Stimulated activated CD8-positive, alpha-beta memory T cell treated with anti-CD3 and anti-CD28 coated beads, Interleukin-4, amount 100 ng/mL, for 48 hours (primary cell): ENCODE measurements at places on chromosomes 2 and 18.

DNA sequence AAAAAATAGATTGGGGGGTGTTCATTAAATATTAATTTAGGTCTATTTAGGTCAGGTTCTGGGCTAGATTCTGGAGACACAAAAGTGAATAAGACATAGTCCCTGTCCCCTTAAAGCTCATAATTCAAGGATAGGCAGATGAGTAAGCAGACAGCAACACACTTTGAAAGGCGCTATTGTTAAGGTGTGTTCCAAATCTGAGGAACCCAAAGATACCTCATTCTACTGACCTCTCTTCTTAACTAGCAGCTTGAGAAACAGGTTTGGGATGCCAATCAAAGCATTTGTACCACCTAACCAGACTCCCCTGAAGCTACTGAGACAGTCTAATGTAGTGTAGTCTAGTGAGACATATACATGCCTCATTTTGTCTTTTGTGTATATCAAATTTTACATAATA, 34.8 kb downstream of the SEMA4F start:
- no peak for DNase-seq

GRCh38 chr2:101401906-101402305, 14.6 kb upstream of the CREG2 start:
- DNase-seq, result no peak

GRCh38 chr2:197972061-197972460, 167.7 kb downstream of the PLCL1 start:
- no peak for DNase-seq

- no peak for DNase-seq
Observed at GRCh38 chr2:144048631-144049060, 471.3 kb downstream of the ZEB2 start.

DNA sequence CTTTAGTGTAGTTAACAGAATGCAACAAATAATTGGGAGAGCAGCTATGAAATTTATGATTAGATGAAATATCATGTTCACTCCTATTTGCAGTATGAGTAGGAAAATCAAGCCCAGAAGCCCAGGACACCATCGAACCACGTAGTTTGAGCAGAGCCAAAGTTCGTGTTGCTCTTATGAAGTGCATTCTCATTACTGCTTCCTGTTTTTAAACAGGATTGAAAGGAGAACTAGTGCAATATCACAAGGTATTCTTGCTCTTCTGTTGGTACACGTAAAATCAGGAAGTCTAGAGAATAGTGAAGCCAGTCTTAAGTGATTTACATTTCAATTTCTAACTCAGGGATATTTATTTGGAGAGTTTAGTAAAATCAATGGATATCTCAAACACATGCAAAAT, 21.1 kb downstream of the ARHGAP15 start:
- no peak for DNase-seq

DNA sequence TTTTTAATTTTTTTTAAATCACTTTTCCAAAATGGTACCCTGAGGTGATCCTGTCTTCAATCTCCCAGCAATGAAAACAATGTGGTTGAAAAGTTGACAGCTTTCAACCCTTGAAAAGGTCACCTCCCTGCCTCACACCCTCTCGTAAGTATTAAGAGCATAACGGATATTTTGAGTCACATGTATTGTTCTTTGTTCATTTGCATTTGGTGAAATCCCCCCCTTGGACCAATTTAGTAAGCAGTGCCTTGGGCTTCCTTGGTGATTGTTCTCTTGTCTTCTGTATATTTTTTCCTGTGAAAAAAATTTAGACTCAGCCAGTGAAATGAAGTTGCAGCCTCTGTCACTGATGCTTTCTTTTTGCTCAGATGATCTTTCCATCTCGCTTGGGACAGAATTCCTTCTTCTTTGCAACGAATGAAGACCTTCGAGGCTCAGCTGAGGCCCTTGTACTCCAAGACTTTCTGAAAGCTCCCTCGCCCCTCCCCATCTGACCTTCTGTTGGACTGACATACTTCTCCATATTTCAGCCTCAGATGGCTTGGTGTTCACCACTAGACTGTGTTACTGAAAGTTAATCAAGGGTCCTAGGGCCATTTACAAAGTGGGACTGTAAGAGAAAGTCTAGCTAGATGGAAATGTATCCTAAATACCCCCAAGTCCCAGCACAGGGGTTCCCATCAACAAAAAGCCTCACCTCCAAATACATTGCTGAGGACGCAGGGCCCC, 158.4 kb downstream of the BCL2 start:
- peak; percentile 56 for DNase-seq

DNA sequence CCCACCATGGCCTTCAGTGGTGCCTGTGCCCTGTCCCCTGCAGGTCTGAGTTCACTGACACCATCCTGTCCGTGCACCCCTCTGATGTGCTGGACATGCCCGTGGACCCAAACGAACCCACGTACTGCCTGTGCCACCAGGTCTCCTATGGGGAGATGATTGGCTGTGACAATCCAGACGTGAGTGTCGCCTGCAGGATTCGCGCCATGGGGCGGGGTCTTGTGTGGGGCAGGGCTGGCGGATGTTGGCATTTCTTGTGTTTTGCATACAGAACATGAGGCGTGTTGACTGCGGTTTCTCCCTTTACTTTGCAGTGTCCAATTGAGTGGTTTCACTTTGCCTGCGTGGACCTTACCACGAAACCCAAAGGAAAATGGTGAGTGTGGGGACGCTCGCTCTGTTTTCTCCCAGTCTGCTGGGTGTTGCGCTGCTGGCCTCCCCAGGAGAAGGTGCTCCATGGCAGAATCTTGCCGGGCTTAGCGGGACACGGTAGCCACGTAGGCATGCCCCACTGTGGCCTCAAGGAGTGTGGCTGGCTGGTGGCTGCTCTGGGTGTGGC, 11.5 kb upstream of the D2HGDH start:
- no peak for DNase-seq

DNA sequence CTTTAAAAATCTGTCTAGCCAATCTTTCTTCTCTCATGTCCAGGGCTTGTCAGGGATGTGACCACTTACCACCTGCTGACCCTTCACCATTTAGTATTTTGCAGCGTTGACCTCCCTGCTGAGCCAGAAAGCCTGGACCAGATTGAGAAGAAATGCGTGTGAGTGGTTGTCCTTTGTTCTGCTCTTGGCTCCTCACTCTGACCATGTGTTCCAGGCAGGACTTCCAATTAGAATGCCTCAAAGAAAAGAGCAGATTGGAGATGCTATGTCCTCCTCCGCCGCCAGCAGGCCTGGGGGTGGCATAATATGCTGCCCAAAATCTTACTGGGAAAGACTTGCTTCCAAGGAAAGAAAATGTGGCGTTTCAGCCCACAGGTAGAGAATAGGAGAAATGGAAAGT, 894.1 kb downstream of the SLC4A3 start:
- DNase-seq, result no peak

DNA sequence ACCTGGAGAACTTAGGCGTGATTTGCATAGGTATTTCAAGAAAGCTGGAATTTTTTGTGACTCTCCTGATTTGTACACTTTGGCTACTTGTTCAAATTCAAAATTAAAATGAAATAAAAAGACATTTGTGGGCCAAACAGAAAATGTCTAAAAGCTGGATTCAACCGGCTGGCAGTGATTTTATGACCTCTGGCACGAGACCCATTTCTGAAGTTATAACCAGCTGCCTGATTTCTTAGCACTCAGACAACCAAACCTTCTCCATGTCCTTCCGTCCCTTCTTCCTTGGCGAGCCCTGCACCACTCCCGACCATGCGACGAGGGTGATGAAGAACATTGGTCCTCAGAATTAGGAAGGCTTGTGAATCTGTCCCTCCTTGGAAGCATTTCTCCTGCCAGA, 19.7 kb downstream of the PKDCC start:
- DNase-seq, result no peak

DNA sequence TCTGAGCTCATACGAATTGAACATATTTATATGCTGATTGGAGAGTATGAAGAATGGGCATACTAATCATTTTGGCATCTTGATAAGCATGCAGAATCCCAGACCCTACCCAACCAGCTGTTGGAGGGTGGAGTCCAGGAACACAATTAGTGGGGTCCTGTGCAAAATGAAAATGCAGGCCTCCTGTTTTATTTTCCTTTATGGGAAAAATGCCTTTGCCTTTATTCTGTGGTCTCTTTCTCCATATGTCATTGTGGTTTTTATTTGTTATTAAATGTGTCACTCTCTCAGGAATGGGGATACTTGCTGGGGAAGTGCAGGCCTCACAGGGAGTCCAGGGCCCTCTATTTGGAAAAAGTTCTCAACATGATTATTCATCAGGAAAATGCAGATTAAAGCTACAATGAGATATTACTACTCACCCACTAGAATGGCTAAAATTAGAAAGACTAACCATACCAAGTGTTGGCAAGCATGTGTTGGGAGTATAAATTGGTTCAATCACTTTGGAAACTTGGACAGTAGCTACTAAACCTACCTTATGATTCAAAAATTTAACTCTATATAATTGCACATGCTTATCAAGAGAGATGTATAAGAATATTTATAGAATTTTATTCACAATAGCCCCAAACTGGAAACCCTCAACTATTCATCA, 223.1 kb upstream of the FBXO11 start:
- no peak for DNase-seq

GRCh38 chr2:134677856-134678756, 40.7 kb downstream of the TMEM163 start:
- no peak for DNase-seq

GRCh38 chr2:109264595-109265328, 135.8 kb downstream of the SH3RF3 start:
- DNase-seq, result no peak

DNA sequence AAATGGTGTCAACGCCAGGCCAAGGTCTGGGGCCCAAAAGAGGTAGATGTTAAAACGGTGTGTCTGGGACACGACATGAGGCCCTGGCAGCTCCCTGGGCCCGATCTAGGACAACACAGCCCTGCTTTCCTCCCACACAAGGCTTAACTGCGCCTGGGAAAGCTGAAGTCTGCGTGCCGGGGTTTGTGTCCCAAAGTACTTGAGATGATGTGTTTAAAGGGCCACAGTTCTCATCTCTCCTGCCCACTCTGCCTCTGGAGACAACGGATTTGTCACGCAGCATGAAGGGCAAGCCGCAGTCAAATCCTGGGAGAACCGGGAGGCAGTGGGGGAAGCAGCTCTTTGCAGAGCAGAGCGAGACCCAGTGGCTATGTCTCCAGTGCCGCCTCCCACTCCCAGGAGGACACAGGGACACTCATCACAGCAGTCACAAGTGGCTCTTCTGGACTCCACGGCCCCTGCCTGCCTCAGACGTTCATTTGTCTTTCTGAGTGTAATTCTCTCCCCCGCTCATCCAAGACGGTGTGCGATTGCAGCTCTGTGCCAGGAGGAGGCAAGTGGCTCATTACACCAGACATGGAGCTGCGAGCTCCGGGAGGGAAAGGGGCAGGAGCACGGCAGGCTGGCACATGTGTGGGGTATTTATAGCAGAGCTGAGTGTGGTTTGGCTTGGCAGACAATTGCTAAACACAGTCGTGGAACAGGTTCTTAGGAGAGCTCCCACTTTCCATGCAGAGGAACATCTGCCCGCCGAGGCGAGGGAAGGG, 57.7 kb upstream of the SEMA4C start:
- DNase-seq, result no peak

GRCh38 chr2:101372792-101373191, 14.5 kb downstream of the CREG2 start:
- DNase-seq, result no peak

GRCh38 chr2:126858436-126858835, 40.3 kb upstream of the TEX51 start:
- DNase-seq, result no peak

- DNase-seq, result no peak
Observed at GRCh38 chr2:178295906-178296305, 101.6 kb downstream of the OSBPL6 start.

DNA sequence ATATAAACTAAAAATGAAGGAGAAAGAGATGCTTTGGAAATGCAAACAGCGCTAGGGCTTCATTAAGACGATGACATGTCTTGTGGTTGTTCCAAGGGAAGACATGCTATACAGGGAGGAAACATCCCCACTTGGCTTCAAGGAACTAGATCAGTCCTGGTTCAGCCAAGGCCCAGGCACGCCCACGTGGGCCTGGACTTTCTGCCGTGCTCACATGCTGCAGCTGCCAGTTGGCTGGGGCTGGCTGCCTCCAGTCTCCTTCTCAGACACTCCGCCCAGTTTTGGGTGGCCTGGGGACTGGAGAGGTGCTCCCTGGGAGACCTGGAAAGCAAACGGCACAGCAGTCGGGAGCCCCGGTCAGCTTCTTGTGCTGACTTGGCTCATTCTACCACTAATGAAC, 109.6 kb downstream of the GLI2 start:
- DNase-seq, result no peak

- DNase-seq, result peak; percentile 66
Observed at GRCh38 chr2:96324721-96325040, 436 bp upstream of the ITPRIPL1 start.

DNA sequence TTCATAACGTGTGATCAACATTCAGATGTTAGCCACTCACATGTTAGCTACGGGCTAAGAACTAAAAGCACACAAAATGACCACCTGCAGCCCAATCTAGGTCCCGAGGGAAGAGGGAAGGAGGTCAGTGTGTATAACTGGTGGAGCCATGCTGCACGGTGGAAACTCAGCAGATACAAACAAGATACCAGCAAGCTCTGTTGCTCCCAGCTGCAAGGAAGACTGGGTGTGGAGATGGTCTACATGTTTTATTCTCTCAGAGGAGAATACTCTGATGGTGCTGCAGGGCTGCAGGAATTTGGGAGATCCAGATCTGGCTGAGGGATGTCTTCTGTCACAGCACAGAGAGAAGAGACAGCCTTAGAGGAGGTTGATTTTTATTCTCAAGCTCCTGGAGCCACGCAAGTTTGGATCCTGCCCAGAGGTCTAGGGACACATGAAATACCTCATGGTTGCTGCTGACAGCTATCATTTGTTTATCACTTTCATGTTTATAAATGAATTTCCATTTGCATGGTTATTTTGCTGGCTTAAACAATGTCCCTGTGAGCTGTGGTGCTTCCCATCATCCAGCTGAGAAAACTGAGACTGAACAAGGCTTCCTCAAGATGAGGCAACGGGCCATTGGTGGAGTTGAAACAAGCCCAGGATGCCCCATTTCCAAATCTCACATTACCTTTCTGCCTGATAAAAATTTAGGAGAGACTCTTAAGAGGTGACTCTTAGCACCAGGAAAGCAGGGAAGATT, 30.9 kb downstream of the RNF144A start:
- DNase-seq, result no peak

DNA sequence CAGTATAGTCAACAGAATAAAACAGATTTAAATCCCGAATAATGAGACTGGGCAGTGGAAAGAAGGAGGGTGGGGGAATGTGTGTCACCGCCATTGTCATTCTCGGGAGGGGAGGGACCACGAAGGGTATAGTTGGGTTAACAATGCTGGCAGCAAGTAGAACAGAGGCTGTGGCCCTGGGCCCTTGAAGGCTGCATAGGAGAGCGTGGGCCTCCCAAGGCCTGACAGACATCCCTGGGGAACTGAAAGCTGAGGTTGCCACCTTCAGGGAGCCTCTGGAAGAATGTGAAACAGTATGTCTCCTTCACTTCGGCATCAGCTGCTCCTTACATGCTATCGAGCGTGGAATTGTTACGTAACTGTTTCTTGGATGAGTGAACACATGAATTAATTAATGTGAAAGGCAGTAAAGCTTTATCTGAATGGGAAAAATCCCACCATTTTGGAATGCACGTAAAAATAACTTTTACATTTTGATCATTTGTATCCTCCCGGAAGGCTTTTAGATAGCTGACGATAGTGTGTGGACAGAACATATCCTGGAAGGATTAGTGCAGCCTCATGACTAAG, 92.8 kb upstream of the TTC39C start:
- no peak for DNase-seq
